ENCODE measurements at places on chromosomes 6 and 20.

- no peak for DNase-seq
Observed at GRCh38 chr6:157124485-157125254, 198.6 kb downstream of the TMEM242 start.

DNA sequence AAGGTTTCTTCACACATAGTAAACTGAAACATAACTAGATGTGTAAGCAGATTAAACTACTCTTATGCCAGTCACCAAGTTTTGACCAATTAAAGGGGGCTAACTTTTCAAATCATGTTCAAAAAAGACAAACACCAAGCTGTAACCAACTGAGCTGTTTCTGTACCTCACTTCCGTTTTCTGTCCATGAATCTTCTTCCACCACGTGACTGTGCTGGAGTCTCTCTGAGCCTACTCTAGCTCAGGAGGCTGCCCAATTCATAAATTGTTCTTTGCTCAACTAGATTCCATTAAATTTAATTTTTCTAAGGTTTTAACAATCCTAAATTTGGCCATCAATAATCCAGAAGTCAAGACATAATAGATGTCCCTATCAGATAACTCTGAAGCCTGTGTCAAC, 229.4 kb downstream of the FNDC1 start:
- no peak for DNase-seq

GRCh38 chr20:31695849-31696804, 26.5 kb downstream of the BCL2L1 start:
- DNase-seq: peak; percentile 72

- no peak for DNase-seq
Observed at GRCh38 chr6:20998748-20999448, 464.6 kb downstream of the CDKAL1 start.

- DNase-seq: no peak
Observed at GRCh38 chr6:143539734-143540133, 28.2 kb upstream of the FUCA2 start.

DNA sequence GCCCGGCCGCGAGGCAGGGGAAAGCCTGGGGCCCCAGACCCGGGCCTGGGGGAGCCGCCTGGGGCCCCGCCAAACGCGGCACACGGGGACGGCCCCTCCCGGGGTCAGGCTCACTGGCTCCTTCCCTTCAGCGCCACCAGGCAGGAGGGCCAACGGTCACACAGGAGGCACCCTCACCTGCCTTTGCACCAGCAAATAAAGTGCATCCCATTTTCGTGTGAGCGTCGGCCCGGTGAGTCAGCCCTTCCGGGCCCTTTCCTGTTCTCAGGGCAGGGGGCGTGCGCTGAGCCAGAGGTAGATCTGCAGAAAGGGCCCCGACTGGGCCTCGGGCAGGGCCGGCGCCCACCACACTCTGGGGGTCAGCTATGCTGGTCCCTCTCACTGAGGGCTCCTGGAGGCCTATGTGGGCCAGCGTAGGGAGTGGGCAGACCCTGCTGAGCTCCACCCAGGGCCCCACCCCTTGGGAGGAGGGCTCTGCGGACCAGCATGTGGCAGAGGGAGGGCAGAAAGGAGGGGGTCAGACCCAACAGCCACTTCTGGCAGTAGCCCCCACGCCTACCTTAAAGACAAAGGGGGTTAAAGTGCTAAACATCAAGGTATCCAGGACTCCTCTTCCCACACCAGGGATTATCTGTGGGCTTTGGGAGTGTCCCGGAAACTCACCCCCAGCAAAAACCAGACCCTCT, 931 bp upstream of the UCKL1 start:
- peak; percentile 84 for DNase-seq

DNA sequence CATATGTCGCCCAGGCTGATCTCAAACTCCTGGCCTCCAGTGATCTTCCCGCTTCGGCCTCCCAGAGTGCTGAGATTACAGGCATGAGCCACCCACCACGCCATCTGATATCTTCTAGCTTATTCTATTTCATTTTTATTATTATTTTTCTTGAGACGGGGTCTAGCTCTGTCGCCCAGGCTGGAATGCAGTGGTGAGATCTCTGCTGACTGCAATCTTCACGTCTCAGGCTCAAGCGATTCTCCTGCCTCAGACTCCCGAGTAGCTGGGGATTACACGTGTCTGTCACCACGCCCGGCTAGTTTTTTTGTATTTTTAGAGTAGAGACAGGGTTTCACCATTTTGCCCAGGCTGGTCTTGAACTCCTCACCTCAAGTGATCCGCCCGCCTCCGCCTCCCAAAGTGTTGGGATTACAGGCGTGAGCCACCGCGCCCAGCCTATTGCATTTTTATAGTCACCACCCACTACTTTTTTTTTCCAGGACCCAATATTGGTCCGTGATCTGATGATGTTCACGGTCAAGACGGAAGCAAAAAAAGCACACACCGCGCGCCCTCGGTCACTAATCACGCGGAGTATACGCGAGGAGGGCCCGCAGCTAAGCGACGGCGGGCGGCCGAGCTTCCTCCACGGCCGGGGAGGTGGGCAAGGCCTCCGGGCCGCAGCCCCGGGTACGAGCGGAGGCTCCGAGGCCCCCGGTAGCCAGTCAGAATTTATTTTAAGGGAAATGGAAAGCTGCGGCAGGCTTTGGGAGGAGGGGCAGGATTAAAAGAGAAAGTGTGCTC, 1.1 kb upstream of the LSM14B start:
- DNase-seq: no peak

DNA sequence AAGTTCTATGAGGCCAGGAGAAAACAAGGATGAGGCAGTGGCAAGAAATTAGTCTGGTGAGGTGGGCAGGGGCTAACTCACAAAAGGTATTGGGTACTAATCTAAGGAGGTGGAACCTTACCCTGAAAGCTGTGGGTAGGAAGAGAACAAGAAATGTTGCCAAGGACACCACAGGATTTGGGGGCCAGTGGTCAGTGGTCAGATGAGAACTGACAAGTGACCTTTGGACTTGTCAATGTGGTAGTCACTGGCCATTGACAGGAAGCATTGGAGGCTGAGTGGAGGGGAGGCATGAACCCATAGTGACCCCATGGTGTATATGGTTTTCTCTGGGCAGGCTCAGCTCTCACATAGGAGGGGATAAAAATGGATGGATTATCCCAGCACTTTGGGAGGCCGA, 25.3 kb upstream of the SMIM29 start:
- DNase-seq: no peak

DNA sequence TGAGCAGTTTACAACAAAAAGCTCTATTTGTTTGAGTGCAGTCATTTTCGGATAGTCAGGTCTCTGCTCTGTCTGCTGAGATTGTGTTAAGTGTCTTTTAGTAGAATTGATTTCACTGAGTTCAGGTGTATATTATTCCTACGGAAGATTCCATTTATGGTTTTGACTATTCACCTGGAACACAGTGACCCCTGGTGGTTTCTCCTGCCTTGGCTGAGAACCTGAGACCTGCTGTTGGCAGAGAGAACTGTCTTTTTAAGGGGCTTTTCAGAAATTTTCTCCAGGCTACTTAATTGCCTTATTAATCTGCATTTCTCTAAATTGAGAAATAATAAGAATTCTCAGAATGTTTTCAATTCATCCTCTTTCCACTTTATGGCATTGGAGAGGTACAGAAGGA, 508.0 kb downstream of the TBC1D32 start:
- no peak for DNase-seq

DNA sequence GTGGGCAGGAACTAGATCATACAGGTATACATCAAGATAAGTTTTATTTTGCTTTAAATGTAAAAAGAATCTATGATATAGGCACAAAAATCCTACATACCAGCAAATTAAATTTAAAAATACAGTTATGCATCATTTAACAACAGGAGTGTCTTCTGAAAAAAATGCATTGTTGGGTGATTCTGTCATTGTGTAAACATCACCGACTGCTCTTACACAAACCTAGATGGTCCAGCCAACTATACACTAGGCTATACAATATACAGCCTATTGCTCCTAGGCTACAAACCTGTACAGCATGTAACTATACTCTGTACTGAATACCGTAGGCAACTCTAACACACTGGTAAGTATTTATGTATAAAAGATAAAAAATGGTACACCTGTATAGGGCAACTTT, 139.4 kb downstream of the RNGTT start:
- peak; percentile 21 for DNase-seq

DNA sequence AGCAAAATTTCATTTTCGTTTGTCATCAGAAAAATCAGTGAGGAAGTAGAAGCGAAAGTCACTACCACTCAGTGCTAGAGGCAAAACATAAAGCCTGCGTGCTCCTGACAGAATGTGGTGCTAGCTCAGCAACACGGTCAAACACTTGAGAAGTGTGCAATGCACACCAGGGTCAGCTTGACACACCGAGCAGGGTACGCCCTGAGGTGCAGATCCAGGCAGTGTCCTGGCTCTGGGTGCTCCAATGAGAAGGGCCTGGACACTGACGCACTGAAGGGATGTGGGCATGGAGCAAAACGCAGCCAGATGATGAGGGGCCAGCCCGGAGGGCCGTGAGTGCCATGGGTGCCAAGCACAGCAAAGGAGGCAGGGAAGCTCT, 5.9 kb downstream of the RNASET2 start:
- DNase-seq: no peak

- no peak for DNase-seq
Observed at GRCh38 chr6:131366223-131366622, 206.8 kb upstream of the ARG1 start.

GRCh38 chr6:16216501-16217155, 21.8 kb upstream of the GMPR start:
- DNase-seq: no peak

- peak; percentile 51 for DNase-seq
Observed at GRCh38 chr20:4555188-4555890, 166.4 kb upstream of the PRND start.
